ENCODE measurements at places on chromosomes 6 and 20.

DNA sequence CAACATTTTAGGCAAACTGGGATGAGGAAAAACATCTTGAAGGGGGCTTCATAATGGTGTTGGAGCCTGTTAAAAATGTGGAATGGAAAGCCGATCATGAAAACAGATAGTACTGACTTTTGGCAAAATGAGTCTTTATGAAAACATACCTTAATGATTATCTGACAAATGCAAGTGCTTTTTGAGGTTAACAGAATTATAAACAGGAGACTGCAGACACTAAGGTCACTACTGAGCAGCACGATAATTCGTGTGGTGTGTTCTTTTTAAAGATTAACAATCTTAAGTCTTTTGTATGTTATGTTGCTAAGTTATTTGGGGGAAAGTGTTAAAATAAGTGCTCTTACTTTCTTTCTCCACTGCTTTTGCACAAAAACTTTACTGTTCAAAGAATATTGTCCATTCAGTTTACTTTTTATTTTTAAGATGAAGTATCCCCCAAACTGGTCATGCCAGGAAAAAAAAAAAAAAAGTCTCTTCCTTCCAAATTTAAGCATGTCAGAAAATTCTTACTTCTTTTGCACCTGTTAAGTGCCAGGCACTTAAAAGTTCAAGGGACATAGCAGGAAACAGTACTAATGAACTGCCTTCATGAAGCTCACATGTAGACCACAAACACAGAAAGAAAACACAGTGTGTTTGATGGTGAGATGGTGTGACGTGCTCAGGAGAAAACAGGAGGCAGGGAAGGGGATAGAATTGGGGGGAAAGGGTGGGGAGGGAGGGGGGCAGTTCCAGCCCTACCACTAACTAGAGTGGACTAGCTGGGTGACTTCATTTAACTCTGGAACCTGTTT, 73.2 kb downstream of the CDYL start:
- no peak for DNase-seq

GRCh38 chr20:10922506-10922905, 248.7 kb upstream of the JAG1 start:
- DNase-seq, result no peak

DNA sequence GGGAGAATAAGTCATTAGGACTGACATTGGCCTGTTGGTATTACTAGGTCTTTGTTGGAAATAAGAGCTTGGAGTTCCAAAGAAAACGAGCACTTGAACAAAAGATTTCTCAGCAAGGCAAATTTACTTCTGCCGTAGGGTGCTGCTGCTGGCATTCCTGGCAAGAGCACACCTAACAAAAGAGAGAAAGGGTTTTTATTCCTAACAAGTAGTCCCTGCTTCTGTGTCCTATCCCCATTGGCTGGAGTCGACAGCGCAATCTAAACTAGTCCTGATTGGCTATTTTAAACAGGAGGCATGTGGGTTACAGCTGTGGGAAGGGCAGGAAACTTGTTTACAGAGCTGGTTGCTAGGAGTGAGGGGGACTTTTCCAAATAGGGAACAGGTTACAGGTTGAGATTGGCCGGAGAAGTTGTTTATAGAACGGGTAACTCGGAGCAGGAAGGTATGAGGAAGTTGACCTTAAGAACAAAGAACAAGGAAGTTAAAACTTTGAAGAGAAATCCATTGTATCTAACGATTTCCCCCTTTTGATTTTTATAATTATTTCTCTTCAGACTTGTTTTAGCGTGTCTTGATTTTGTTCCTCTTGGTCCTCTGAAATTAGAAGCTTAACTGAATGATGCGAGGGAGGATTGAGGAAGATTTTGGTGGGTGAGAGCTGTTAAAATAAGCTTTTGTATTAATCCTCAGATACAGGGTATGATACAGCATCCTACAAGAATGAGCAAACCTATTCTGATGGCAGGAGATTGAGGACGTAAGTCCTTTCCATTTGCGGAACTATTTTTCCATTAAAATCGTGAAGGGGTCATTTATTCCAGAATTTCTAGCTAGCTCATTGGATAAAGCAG, 3.4 kb upstream of the ZNFX1 start:
- no peak for DNase-seq

DNA sequence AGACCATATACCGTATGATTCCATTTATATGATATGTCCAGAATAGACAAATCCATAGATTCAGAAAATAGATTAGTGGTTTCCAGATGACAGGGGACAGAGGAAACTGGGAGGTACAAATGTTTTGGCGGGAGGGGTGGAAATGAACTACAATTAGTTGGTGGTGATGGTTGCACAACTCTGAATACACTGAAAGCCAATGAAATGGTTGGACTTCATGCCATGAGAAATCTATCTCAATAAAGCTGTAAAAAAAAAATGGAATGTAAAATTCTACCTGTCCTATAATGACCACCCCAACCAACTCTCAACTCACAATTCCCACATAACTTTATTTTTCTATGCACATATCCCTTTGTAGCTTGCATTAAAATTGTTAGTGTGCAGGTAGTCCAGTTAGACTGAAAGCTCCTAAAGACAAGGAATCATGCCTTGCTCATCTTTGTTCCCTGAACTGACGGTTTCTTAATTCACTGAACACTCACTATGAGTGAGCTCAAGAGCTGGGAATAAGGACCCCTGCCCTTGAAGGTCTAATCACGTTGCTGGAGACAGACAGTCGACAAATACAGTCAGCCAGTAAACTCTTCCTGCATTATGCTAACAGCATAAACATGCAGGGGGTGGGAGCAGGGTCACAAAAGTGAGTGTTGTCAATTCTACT, 1.4 kb downstream of the DCDC2 start:
- no peak for DNase-seq

- no peak for DNase-seq
Measured at GRCh38 chr6:144286503-144287393, 1.6 kb downstream of the UTRN start.

- DNase-seq, result no peak
Measured at GRCh38 chr20:17613328-17614175, 43.7 kb downstream of the DSTN start.

GRCh38 chr6:89430201-89430962, 2.6 kb upstream of the ANKRD6 start:
- DNase-seq, result no peak

- DNase-seq, result no peak
Measured at GRCh38 chr6:100175814-100176310, 181.8 kb upstream of the MCHR2 start.

DNA sequence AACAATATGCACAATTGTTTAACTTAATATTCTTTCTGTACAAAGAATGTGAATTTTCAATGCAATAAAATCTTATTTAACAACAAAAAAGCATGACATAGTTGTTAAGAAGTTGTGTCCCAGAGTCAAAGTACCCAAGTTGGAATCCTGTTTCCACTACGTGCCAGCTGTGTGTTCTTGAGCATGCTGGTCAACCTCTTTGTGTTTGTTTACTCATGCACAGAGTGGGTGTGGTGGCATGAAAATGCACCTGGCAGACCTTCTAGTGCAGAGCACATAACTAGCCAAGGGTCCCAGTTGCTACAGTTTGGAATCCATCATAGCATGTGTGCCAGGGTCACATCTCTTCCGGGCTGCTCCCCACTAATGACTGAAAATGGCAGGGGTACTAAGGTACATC, 24.7 kb upstream of the MOCS1 start:
- DNase-seq, result no peak

GRCh38 chr6:112253498-112253840, 898 bp downstream of the LAMA4 start:
- DNase-seq, result no peak

DNA sequence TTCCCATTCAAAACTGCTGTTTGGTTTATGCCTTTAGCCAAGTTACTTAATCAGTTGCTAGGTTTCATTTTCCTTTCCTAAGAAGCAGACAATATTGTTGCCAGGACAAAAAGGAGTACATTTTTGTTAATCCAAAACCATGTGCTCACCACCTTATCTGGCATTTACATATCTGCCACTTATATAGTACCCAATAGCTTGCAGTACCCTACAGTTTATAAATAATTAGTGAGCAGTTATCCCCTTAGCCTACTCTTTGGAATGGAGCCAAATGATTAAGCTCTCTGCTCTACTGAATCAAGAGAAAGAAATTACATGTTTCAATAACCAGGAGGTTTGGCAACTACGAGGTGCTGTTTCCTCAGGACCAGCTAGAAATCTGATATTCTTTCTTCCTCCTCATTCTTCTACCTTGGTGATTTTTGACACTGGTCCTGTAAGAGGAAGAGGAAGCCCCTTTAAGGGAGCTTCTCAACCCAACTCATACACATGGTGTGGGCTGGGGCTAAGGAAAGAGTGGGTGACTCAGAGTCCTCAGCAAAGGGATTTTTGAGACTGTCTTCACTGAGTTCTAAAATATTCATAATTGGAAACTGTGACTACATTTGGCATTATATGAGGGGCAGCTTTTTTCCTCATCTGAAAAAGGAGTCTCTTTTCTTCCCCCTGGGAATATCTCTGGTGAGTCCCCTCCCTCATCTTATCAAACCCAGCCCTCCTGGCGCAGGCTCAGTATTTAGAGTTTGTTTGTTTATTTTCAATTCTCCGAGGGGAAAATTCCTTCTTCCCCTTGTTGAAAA, 1.5 kb downstream of the ZNFX1 start:
- peak; percentile 39 for DNase-seq

- DNase-seq, result no peak
Measured at GRCh38 chr20:32301719-32302506, 24.5 kb downstream of the KIF3B start.

- no peak for DNase-seq
Measured at GRCh38 chr6:103885446-103885845, 974.3 kb downstream of the HACE1 start.

DNA sequence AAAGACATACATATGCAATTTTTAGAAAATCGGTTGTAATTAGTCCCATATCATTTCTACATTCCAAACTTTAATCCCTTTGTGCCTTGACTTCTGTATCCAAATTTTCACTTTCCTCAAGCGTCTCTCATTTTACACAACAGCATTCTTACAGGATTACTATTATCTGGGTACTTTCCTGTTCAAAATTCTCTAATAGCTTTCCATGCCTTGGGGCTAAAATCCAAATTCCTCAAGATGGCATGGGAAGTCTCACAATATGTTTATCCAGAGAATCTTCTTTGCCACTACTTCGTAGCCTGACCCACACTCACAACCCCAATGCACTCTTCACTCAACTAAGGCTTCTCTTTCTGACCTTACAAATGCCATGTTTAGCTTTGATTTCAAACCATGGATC, 125.0 kb downstream of the TBX18 start:
- no peak for DNase-seq

DNA sequence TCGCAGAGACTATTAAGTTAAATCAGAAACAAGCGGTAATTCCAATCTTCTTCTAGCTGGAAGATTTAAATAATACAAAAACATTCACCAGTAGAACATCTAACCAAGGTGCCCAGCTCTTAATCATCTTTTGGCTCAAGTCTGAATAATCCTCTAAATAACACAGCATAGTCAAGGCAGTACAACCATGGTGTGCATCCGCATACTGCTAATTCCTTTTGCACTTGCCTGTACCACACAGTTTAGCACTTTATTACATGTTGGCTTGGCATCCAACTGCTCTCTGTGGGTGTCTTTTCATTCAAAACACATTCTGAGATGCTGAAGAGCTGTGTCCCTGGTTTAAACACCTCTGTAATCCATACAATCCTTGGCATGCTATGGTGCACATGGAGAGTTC, 42.3 kb downstream of the VGLL2 start:
- DNase-seq, result no peak

DNA sequence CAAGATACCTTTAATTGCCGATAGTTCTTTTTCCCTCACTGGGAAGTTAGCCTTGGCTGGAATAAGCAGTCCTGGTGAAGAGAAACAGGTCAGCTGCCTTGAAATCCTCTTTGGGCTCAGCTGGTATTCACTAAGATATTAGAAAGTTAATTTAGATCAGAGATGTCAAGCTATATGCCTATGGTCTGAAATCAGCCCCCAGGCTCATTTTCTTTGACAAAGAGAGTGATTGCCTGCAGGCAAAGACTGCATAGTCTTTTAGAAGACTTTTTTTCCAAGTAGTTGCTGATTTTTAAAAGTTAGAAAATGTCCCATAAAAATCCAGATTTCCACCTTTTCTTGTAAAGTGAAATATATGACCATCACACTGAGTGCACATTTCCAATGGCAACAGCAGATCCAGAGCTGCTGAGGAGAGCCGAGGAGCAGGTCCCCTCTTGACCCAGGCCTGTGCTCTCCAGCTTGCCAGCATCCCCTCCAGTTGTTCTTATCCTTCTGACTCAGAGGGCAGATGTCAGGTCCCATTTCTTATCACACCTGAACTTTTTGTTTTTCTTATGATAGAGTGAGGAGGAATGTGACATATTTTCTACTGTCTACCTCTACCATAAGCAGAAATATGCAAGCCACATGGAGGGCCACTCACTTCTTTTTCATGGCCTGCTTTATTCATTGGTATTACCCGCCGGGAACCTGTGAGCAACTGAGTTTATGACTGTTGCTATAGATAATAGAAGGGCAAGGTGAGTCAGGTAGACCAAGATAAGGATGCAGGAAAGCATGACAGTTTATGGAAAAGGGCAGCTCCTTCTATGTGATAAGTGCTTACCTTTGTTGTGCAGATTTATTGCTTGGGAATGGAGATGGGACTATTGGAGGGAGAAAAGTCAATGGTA, 17.6 kb upstream of the L3MBTL3 start:
- no peak for DNase-seq

Measured in CD4-positive, alpha-beta T cell treated with Interleukin-6 at 100 ng/mL for 8 hours (primary cell).